ENCODE measurements at places on chromosomes 7 and 10. TPM values are rescaled to one million over a fixed set of nuclear protein-coding genes. Genes with fewer than 3 reads are reported as not detected.

Gene SRGN
- polyA plus RNA-seq, result 30.9 TPM

DNA sequence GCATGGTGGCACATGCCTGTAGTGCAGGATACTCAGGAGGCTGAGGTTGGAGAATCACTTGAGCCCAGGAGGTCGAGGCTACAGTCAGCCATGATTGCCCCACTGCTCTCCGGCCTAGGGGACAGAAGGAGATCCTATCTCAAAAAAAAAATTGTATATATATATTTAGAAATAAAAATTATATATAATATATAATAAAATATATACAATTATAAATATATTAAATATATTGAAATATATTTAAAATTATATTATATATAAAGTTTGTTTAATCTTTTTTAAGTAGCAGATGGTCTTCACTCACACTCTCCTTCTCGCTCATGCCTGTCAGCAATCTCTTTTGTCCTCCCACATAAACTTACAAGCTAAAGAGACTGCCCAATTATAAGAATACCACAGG, 58.5 kb downstream of the LMBR1 start:
- no peak for DNase-seq

- DNase-seq, result no peak
These were observed 188.2 kb downstream of the KIF20B start for GRCh38 chr10:89889606-89890005.

DNA sequence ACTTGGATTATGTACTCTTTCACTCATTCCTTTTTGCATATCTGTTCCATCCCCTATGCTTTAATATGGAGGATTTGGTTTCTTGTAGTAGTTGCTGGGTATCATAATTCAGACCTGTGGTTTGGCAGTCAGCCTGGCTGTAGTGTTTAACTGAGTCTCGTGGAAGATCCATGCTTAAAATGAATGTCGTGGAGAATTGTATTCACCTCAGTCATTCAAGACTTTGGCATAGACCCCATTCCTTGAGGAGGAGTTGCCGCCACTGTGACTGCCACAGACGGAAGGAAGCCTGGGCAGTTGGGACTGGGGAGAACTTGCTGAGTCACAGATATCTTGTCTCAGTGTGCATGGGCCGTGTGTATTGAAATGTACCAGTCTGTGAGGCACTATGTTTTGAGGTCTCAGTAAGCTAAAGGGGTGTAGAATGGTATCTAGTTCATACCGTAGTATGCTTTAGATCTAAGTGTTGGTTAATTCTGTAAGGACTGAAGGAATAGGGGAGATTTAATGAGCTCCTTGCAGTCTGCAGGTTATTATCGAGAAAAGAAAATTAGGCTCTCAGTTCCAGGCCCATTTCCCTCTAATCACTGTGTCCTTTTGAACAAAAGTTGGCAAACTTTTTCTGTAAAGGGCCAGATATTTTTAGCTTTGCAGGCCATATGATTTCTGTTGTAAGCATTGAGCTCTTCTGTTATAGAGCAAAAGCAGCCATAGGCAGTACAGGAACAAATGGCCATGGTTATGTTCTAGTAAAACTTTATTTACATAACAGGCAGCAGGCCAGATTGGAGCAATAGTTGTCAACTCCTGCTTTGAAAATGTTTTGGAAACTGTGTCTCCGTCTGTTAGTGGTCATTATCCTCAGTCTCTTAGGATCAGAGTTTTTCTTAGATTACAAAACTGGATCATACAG, 76.8 kb downstream of the TPST1 start:
- no peak for DNase-seq

All from small intestine (tissue), 16 donors.